ENCODE measurements at places on chromosomes 2 and 18.

DNA sequence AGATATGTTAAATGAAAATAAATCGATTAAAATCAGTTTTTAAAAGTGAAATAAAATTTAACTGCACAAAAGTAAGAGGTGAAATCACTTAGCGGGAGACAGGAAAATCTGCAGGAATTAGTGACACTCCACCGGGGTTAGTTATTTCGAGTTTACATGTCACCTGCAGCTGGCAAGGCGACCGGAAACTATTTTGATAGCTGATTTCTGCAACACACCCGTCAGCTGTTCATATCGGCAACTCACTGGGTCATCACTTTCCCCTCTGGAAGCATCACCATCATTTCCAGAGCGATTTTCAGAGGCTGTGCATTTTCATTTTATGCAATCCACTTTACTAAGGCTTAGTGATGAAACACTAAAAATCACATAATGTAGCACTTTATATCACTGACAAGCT is 52.9 kb downstream of the PXDN start:
- DNase-seq: no peak

GRCh38 chr18:45722899-45723298 is 1.1 kb upstream of the SLC14A1 start:
- peak; percentile 64 for DNase-seq

DNA sequence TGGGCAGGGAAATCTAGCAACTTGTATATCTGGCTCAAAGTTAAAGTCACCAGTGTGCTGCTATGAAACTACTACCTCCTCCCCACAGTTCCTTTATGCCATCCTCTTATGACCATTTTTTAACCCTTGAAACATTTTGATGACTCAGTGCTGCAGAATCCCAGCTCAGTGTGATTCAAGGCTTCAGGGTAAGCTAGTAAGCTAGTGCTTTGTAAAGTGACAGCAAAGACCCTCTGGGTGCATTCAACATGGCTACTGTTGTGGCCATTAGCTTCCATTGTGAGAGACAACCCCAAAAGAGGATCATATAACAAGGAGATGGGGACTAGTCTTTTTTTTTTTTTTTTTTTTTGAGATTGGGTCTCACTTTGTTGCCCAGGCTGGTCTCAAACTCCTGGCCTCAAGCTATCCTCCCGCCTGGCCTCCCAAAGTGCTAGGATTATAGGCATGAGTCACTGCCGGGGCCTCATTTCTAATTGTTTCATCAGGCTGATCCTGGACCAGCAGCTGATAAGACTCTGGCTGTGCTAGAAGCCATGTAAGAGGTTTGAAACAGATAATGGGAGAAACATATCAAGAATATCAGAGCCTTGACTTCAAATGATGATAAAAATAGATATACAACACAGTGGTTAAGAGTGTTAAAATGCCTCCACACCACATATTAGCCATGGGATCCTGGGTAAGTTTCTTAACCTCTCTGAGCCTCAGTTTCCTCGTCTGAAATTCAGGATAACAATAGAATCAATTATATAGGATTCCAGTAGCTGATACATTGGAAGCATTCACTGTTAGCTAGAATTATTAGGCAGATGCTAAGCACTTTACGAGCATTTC is 65.7 kb upstream of the RTN4 start:
- no peak for DNase-seq

- DNase-seq: no peak
These were observed 469.4 kb downstream of the DLGAP1 start for GRCh38 chr18:3985664-3986063.

DNA sequence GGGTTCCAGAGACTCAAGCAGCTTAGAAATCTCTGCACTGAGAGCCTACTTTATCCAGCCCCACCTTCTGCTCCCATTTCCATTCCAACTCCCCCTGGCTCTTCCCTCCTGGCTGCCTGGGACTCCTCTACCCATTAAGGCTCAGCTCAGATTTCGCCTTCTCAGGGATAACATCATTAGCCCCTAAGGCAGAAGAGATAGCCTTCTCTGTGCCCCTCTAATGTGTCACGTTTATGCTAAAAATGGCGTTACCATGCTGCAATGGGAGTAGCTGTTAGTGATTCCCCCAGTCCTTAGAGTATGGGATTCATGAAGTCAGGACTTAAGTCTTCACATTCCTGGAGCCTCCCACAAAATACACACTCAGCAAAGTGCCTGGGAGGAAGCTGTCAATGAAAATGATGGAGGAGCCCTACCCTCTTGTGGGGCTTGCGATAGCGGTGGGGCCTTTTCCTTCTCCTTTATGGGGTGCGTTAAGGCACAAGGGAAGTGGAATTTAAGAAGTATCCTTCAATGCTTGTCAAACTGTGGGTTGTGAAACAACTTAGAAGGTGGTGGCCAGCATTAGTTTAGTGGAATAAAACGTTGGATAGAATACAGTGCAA is 144.7 kb upstream of the COPS8 start:
- DNase-seq: no peak

GRCh38 chr18:48445540-48445939 is 36.4 kb upstream of the ZBTB7C start:
- peak; percentile 64 for DNase-seq

DNA sequence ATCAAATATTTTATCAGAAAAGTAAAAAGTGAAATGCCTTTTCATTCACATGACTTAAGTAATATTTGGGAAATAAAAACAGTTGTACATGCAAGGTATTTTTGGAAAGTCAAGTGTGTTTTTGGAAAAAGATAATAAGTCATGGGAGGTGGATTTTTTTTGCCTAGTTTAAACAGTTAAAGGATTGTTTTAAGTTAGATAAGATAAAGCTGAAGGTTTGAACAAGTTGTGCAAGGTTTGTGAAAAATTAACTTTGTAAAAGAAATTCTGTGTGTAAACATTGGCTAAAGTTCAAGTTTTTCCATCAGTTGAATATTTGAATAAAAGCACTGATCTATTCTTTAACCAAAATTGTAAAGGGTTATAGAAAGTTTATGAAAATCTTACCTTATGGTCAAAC is 207.9 kb upstream of the RGPD4 start:
- no peak for DNase-seq

Measured in stimulated activated effector memory CD8-positive, alpha-beta T cell treated with anti-CD3 and anti-CD28 coated beads, Interleukin-12 subunit alpha, Interleukin-12 subunit beta, amount 100 ng/mL, for 72 hours (primary cell).